Activated T-helper 1 cell treated with anti-CD3 and anti-CD28 coated beads, Interleukin-12 subunit alpha, Interleukin-12 subunit beta, Interleukin-2, Interleukin-4 antibody, amounts not matched to agents 30 ng/mL and 10 ng/mL and 1 ng/mL, durations not matched to agents 14 hours and 24 hours and 36 hours (primary cell): ENCODE measurements at places on chromosomes 6 and 20. TPM values are rescaled to one million over a fixed set of nuclear protein-coding genes. Genes with fewer than 3 reads are reported as not detected.

DNA sequence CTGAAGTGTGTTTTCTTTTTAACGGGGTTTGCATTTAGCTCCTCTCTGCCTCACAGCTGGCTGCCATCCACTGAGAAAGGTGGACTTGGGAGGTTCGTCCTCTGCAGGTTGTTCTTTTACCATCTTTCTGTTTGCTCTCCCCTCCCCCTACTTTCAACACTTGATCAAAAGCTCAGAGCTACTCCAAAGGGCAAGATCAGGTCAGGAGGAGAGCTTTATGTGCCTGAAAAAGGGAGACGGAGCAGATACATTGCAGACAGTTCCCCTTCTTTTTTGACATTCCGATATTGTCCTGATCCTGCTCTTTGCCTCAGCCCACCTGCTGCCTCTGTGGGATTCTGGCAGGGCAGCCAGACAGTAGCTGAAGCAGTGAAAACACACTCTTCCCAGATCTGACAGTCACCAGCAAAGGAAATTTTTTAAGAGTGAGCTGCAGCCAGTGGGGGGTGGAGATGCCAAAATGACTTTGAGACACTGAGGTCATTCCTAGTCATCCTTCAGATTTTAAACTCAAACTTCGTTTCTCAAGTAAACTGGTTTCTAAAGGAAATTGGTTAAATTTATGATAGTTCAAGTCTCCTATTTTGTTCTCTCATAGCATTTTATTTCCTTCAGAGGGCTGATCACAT lies 26.5 kb downstream of the SMLR1 start:
- H3K4me1 ChIP-seq: peaks cover 5% of the 10 kb centered on the region
- DNase-seq: no peak
- H3K36me3 ChIP-seq: no peaks in the 10 kb centered on the region

DNA sequence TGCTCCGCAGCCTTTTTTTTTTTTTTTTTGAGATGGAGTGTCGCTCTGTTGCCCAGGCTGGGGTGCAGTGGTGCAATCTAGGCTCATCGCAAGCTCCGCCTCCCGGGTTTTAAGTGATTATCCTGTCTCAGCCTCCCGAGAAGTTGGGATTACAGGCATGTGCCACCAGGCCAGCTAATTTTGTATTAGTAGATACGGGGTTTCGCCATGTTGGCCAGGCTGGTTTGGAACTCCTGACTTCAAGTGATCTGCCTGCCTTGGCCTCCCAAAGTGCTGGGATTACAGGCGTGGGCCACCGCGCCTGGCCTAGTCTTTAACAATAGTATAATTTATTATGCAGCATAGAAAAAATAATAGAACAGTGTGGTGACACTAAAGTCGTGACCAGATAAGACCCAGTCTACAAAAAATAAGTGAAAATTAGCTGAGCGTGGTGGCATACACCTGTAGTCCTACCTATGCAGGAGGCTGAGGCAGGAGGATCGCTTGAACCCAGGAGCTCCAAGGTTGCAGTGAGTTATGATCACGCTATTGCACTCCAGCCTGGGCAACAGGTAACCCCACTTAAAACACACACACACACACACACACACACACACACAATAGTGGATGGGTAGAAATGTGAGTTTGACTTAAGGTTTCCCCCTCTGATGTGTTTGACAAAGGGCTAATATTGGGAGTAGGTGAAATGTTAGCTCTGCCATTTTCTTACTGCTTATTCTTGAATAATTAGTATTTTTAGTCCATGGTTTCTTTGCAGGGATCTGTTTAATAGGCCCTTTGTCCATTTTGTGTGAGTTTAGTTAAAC lies 6.5 kb downstream of the PIM1 start:
- peak overlapping the region; percentile 91 for H3K27ac ChIP-seq
- H3K27me3 ChIP-seq: no peaks in the 10 kb centered on the region
- peaks cover 72% of the 10 kb centered on the region for H3K4me1 ChIP-seq
- peaks cover 60% of the 10 kb centered on the region for H3K36me3 ChIP-seq
- DNase-seq: no peak

DNA sequence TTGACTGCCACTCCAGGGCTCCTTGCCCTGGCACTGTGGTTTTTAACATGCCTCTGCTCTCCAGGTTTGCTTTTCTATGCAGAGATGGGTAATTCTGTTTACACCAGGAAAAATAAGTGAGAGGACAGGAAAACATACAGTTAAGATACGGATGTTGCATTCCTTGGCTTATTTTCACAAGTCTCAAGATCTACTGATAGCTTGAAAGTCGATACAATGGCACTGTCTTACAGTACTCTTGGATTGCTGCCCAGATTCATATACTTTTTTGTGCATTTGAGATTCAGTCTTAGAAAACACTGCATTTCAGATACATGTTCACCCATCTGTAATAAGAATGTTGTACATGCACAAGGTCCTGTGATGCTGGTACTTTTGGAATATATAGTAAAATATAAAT lies 159.6 kb upstream of the FLRT3 start:
- no peak for DNase-seq
- no peaks in the 10 kb centered on the region for H3K27me3 ChIP-seq
- no peak overlapping the region for H3K4me3 ChIP-seq
- H3K36me3 ChIP-seq: no peaks in the 10 kb centered on the region

- H3K27ac ChIP-seq: no peak overlapping the region
- H3K4me1 ChIP-seq: peaks cover 17% of the 10 kb centered on the region
- peaks cover 61% of the 10 kb centered on the region for H3K36me3 ChIP-seq
- no peak for DNase-seq
These were observed 36.1 kb upstream of the MAP7 start for GRCh38 chr6:136586295-136586694.

DNA sequence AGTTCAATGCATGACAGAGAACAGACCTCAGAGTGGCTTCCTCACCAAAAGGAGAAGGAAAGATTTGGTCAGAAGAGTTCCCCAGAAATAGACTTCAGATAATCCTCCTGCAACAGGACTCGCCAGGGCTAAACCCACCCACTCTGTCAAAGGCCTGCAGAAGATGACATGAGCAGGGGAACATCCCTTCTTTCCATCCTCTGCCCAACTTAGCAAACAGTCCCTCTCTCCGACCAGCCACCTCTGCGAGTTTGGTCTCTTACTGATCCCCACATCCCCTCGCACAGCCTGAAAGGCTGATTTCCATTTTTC lies 7.5 kb downstream of the NFATC2 start:
- H3K4me3 ChIP-seq: peak overlapping the region; percentile 55
- peak overlapping the region; percentile 96 for H3K27ac ChIP-seq
- H3K4me1 ChIP-seq: peaks cover 93% of the 10 kb centered on the region
- H3K36me3 ChIP-seq: peaks cover 62% of the 10 kb centered on the region

Gene DST
- 6.0 and 11.2 TPM in 2 replicates for total RNA-seq

DNA sequence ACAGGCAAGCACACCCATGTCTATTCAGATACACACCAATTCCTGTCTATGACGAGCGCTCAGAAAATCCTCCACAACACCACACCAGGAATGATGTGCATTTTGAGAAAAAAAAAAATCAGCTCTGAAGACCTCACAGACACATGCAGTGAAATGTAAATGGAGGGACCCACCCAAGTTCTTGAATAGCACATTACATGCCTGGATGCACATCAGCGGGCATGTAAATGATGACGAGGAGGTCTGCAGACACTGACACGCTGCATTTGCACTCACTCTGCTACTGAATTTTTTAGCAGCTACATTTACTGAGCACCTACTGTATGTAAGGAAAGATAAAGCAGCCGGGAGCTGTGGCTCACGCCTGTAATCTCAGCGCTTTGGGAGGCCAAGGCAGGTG lies 14.7 kb downstream of the NRSN2 start:
- no peak overlapping the region for H3K27ac ChIP-seq
- H3K4me1 ChIP-seq: peaks cover 29% of the 10 kb centered on the region
- H3K36me3 ChIP-seq: peaks cover 4% of the 10 kb centered on the region
- no peak for DNase-seq

GRCh38 chr6:106126482-106126881 lies 40.3 kb downstream of the PRDM1 start:
- H3K36me3 ChIP-seq: peaks cover 5% of the 10 kb centered on the region
- H3K27ac ChIP-seq: peak overlapping the region; percentile 83
- peaks cover 53% of the 10 kb centered on the region for H3K4me1 ChIP-seq
- peak overlapping the region; percentile 52 for H3K4me3 ChIP-seq
- DNase-seq: no peak

Gene NKAIN4
- not detected in 2 replicates for total RNA-seq

DNA sequence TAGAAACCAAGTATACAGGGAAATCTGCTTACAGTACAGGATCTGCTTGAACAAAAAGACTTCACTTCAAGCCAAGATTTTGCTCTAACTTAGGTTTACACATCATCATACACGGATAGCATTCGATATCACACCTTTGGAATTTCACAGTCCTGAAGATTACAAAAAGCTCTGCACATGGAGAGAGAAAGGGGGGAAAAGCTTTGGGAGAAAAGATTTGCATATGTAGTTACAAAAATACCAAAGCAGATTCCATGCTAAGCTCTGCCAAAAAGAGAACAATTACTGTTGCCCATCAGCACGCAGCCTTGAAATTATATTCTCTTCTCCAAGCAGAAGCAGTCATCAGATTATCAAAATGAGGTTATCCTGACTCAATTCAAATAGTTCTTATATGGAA lies 62.0 kb downstream of the HIVEP2 start:
- DNase-seq: no peak
- H3K4me3 ChIP-seq: peak overlapping the region; percentile 10
- peaks cover 39% of the 10 kb centered on the region for H3K36me3 ChIP-seq

DNA sequence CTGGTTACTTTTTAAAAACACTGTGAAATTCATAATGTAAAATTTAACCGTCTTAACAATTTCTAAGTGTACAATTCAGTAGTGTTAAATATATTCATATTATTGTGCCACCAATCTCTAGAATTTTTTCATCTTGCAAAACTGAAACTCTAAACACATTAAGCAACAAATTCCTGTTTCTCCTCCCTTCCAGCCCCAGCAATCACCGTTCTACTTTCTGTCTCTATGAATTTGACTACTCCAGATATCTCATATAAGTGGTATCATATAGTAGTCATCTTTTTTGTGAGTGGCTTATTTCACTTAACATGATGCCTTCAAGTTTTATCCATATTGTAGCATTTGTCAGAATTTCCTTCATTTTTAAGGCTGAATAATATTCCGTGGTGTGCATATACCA lies 44.7 kb downstream of the RSPH3 start:
- peaks cover 13% of the 10 kb centered on the region for H3K27me3 ChIP-seq
- DNase-seq: no peak
- H3K4me1 ChIP-seq: peaks cover 13% of the 10 kb centered on the region
- no peaks in the 10 kb centered on the region for H3K36me3 ChIP-seq
- H3K4me3 ChIP-seq: peak overlapping the region; percentile 3
- no peak overlapping the region for H3K27ac ChIP-seq

Gene CAPN11
- not detected in 2 replicates for total RNA-seq

- H3K36me3 ChIP-seq: peaks cover 48% of the 10 kb centered on the region
- no peak overlapping the region for H3K27ac ChIP-seq
- no peak for DNase-seq
- H3K4me3 ChIP-seq: no peak overlapping the region
- H3K27me3 ChIP-seq: no peaks in the 10 kb centered on the region
- H3K4me1 ChIP-seq: peaks cover 21% of the 10 kb centered on the region
These were observed 8.8 kb downstream of the GNL1 start for GRCh38 chr6:30547454-30547853.

DNA sequence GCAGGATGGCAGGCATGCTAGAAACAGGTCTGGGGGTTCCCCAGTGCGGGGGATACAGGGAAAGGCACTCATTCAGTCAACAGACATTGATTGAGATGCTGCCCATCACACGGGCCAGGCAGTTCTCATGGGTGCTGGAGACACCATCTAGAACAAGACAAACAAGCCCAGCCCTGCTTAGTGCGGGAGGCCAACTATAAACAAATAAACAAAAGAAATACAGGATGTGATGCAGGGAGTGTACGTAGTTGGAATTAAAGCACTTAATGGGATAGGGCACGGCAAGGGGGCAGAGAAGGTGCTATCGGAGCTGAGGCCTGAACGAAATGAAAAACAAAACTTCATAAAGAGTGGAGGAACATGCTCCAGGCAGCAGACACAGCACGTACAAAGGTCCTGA lies 169.3 kb downstream of the PREX1 start:
- H3K4me1 ChIP-seq: peaks cover 10% of the 10 kb centered on the region
- peak overlapping the region; percentile 56 for H3K27ac ChIP-seq
- H3K4me3 ChIP-seq: no peak overlapping the region
- H3K36me3 ChIP-seq: peaks cover 50% of the 10 kb centered on the region
- H3K27me3 ChIP-seq: no peaks in the 10 kb centered on the region
- no peak for DNase-seq

- H3K36me3 ChIP-seq: peaks cover 2% of the 10 kb centered on the region
- peak overlapping the region; percentile 33 for H3K27ac ChIP-seq
- peaks cover 23% of the 10 kb centered on the region for H3K4me1 ChIP-seq
- no peak for DNase-seq
- peak overlapping the region; percentile 65 for H3K4me3 ChIP-seq
These were observed 1.5 kb downstream of the LIN28B start for GRCh38 chr6:104958178-104959025.

DNA sequence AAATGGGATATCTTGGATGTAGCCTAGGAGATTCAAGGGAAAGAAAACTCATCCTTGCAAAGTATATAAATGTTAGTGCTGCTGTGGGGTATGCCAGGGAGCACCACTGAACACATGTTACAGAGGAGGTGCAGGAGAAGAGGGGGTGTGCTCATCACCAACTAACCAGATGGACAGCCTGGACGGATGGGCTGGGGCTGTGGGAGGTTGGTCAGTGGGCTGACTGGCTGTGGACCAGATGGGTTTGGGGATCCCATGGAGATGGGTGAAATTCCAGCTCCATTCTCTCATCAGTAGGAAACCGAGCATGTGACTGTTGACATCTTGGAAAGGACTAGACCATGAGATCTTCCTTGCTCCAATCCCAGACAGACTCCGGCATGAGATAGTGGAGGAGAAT lies 201.0 kb downstream of the LRFN2 start:
- no peak for DNase-seq
- peaks cover 69% of the 10 kb centered on the region for H3K4me1 ChIP-seq
- H3K27ac ChIP-seq: no peak overlapping the region
- H3K36me3 ChIP-seq: peaks cover 3% of the 10 kb centered on the region
- H3K27me3 ChIP-seq: peaks cover 3% of the 10 kb centered on the region

DNA sequence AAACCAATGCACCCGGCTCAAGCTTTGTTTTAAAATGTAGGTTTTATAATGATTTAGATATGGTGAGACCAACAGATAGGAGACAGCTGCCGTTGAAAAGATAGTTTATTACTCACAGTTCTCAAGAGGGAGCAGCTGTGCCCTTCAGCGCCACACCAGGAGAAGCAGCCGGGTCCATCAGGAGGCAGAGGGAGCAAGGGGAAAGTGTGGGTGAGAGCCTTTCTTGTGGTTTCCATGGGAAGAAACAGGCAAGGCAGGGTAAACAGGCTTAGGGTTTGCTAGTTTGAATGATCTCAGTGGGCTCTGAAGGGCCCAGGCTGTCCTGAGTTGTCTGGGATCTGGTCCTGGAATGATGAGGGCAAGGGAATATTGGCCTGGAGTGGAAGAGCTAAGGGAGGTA lies 117.7 kb upstream of the PLCB4 start:
- no peaks in the 10 kb centered on the region for H3K27me3 ChIP-seq
- no peaks in the 10 kb centered on the region for H3K4me1 ChIP-seq
- no peak overlapping the region for H3K4me3 ChIP-seq

GRCh38 chr6:34671801-34672656 lies 24.5 kb downstream of the ILRUN start:
- H3K27ac ChIP-seq: peak overlapping the region; percentile 97
- H3K4me3 ChIP-seq: peak overlapping the region; percentile 69
